T-helper 2 cell (primary cell): ENCODE measurements at places on chromosomes 12 and 14.

DNA sequence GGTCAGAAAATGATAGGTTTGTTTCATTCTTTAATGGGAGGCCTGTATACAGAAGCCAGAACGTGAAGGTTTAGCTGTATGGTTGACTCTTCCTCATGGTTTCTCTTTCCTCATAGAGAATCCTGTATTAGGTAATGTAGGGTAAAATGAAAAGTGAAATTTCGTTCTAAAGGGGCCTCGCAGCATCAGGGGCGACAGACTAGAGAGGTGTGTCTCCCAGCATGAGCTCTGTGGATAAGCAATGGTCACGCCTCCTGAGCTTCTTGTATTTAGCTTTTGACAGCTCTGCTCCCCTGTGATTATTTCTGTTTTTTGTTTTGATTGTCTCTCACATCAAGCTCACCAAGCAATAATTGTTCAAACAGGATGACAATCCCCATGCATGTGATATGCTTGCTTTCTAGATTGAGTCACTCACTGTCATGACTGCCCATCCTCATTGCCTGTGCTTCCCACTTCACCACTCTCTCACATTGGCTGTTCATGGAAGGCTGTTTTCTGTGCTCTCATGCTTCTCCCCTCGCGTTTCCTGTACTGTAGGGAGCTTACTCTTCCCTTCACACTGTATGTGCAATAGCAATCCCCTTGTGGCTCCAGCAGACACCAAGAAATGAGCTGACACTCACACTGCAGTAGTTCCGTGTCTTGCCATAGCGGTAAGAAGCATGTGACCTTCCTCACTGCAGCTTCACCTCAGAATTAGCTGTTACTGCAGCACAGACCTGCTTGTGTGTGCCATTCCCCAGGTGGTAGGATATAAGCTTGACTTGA lies 44.0 kb downstream of the RAD52 start:
- DNase-seq = no peak

- DNase-seq = no peak
Observed at GRCh38 chr12:132186857-132187620, 42.8 kb downstream of the NOC4L start.

DNA sequence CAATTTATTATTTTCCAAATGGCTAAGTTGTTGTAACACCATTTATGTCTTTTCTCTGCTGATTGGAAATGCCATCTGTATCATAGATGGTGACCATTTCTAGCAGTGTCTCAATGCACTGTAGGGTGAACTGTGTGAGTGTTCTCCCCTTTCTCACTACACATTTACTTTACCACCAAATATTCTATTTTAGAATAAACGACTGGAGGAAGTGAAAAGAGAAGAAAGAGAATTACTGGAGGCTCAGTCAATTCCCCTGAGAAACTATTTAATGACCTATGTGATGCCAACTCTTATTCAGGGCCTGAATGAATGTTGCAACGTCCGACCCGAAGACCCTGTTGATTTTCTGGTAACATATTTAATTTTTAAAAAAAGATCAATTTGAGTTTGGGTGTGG lies 15.5 kb upstream of the PAPOLA start:
- DNase-seq = no peak

GRCh38 chr12:130224613-130225012 lies 62.3 kb downstream of the FZD10 start:
- DNase-seq = no peak

- no peak for DNase-seq
Observed at GRCh38 chr14:84017495-84017894, 1512.4 kb upstream of the FLRT2 start.

- DNase-seq = no peak
Observed at GRCh38 chr12:127600211-127600610, 666.8 kb upstream of the TMEM132C start.

DNA sequence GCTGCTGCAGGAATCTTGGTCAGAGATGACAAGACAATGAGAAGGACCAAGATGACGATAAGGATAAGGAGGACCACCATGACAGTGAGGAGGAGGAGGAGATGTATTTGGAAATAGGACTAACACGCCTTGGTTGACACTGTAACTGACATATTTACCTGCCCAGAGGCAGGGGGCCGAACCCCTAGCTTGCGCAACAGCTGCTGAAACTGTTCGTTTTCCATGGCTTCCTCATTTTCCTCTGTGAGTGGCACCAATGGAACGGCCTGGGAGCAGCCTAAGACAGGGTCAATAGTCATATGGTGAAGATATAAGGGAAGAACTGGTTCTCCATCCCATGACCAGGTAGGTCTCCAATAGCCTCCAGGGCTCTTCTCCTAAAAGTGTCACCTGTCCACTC lies 28.8 kb downstream of the TIMELESS start:
- DNase-seq = no peak

- DNase-seq = no peak
Observed at GRCh38 chr12:3624273-3624672, 128.6 kb downstream of the CRACR2A start.

DNA sequence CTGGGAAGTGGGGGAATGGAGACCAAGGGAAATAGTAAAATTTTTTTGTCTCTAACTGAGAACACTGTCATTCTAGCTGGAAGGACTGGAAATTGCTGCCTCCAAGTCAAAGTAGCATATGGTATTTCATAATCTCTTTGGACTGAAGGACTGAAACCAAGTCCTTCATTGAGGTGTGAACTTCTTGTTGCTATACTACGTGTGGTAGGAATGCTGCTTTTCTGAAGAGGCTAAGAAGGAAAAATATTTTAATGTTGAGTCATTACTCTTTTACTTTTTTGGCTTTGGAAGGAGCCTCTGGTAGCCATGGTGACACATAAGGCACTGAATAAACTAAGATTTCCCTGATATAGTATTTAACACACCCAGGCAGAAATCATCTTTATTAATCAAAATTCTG lies 465.4 kb downstream of the NPAS3 start:
- DNase-seq = no peak

DNA sequence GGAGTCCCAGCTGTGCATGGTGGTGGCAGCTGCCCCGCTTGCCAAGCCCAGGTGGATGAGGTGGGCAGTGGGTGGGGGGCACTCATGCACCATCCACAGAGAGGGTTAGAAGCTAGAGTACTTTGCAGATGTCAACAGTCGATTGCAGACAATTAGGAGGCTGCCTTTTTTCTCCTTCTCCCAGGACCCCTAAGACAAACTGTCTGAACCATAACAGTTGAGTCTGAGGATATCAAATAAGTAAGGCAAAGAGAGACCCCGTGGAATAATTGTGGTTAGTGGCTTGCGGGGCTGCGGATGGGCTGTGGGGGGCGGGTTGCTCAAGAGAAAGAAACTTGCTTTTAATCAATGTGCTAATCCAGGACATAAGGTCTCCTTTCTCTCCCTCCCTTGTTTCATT lies 926.2 kb downstream of the VRK1 start:
- DNase-seq = no peak

GRCh38 chr12:2395354-2395977 lies 342.7 kb downstream of the CACNA1C start:
- DNase-seq = no peak

DNA sequence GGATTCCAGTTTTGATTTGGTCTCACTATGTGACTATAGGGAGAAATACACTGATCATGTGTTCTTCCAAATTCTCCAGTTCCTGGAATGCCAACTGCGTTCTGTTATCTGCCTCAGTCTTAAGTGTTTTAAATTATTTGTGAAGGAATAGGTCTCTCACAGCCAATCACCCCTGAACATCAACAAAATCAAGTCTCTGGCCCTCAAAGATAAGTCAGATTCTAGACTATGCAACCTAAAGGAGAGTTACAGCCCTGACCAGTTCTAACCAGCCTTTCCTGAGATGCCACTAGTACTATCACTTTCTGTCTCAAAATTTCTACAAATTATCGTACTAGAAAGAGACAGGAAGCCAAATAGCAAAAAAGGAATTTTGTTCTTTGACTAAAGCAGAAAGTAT lies 22.3 kb downstream of the ZFC3H1 start:
- DNase-seq = no peak

DNA sequence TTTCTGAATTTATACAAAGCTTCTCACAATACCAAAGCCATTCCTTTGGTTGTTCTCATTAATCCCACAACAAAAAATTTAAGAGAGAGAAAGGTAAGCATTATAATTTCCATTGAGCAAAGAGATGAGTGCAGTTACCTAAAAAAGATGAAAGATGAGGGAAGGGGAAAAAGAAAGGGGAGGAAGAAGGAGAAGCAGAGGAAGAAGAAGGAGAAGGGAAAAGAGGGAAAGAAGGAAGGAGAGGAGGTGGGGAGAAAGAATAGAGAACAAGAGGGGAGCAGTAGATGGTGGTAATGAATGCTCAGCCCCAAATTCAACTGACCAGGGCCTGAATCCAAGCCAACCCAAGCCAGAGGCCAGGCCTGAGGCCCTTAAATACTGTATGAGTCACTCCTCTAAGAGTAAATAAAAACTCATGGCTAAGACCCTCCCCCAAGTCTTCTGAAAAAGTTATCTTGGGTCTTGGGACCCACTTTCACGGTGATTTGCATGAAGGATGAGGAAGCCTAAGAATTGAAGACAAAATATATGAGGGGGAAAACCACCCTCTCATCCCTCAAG lies 144.6 kb downstream of the ITPR2 start:
- DNase-seq = no peak

- no peak for DNase-seq
Observed at GRCh38 chr14:104105822-104106470, 20.4 kb downstream of the ASPG start.

DNA sequence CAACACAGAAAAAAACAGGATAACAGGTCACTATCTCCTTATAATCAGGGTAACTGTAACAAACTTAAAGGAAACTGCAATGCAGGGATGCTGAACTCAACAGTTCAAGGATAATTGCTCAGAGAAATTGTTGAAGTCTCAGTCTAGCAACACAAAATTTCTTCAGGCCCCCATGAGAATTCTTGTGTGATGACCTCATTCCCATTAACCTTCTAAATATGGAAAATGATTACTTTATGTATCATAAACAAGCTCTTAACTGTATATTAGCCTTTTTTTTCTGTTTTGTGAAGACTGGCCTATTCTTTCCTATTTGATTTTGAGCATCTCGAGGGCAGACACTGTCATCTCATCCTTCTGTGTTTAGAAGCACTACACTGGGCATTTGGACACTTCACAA lies 47.1 kb downstream of the IGF1 start:
- no peak for DNase-seq

DNA sequence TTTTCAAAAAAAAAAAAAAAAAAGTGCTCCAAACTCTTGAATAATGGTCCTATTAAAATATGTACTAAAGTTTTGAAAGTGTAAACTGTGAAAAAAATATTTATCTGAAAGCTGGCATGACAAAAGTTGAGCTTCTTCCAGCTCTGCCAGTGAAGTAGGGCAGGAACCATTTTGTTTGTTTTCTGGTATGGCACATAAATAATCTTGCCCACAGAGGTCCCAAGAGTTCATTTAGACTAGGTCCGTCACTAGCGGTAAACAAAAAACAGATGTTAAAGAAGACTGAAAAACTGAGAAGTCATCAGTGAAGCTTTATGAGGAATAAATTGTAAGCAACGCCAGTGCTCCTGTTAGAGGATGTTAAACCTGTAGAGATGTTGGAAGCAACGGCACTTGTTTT lies 7.0 kb downstream of the ERP27 start:
- no peak for DNase-seq

DNA sequence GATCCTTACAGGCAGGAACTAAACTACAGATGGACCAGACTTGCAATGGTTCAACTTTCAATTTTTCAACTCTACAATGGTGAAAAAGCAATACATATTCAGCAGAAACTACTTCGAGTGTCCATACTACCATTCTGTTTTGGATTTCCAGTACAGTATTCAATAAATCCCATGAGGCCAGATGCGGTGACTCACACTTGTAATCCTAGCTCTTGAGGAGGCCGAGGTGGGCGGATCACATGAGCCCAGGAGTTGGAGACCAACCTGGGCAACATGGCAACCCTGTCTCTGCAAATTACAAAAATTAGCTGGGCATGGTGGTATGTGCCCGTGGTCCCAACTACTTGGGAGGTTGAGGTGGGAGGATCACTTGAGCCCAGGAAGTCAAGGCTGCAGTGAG lies 336.1 kb downstream of the MED13L start:
- DNase-seq = no peak

GRCh38 chr12:54357506-54358190 lies 6.6 kb downstream of the GPR84 start:
- DNase-seq = no peak

GRCh38 chr14:93712079-93712837 lies 76.0 kb downstream of the PRIMA1 start:
- no peak for DNase-seq

DNA sequence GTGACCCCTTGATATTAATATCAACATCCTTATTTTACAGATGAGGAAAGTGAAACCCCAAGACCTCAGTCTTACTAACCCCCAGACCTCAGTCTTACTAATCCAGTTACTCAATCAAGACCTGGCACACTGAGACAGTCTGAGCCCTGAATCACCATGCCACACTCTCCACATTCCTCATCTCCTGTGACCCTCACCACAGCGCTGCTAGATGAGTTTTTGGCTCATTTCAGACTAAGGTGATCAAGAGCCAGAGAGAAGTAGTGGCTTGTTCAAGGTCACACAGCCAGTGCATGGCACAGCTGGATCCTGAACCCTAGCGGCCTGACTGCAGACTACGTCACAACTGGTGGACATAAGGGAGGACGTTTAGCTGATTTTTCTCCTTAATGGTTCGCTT lies 579.2 kb downstream of the BCL11B start:
- DNase-seq = peak; percentile 10

- DNase-seq = peak; percentile 55
Observed at GRCh38 chr12:9868311-9868801, 798 bp downstream of the CLEC2B start.

DNA sequence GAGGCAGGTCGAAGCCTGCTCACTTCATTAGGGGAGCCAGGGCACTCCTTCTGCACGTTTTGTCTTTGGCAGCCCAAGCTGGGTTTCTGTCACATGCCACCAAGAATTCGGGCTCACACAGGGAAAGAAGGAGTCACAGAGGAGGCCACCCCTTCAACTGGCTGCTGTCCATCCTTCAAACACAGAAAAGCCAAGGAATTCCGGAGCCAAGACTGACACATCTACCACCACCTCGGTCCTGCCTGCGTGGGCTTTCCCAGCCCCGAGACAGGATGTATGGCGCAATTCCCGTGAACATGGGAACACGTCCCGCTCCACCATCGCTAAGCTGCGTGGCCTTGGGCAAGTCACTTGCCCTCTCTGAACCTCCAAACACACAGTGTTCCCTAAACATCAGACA lies 70.4 kb downstream of the NCOR2 start:
- no peak for DNase-seq

- DNase-seq = peak; percentile 64
Observed at GRCh38 chr12:123075646-123076171, 75.2 kb downstream of the PITPNM2 start.

DNA sequence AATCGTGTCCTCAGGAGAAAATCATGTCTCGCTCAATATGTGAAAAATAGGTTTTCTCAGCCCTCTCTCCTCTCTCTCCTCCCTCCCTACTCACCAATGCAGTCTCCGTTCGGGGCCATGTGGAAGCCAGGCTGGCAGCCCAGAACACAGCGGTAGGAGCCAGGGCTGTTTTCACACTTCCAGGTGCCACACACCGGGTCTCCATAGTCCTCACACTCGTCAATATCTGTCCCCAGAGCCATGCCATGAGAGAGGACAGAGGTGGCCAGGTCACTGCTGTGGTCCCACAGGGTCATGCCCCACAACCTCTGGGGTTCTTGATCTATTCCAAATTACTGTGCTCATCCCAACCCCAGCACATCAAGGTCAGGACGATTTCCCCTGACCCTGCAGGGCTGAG lies 13.5 kb downstream of the ISCA2 start:
- no peak for DNase-seq
